ENCODE measurements at places on chromosomes 4 and X. TPM values are rescaled to one million over a fixed set of nuclear protein-coding genes. Genes with fewer than 3 reads are reported as not detected.

DNA sequence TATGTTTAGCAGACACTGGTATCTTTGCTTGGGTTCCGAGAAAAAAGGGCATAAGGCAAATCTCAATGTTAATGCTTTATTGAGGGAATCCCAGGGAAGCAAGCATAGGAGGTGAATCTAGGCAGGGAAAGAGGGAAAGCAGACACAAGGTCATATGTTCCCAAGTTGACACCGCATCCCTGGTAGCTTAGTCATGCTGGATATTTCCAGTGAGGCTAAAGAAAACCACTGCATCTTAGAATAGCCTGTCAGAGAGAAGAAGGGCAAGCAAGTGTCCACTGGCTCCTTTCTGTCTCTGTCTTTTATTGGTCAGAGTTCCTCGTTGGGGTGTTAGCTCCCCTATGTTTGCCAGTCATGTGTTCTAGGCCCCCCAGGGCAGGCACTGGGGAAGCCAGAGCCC, 104.7 kb downstream of the NKX6-1 start:
- DNase-seq, result no peak

- no peak for DNase-seq
Observed at GRCh38 chr4:38672074-38672396, 8.0 kb downstream of the KLF3 start.

Gene SCOC
- polyA plus RNA-seq, result 141 TPM

Gene ZNF157
- polyA plus RNA-seq, result 1.4 TPM

Measured in left renal pelvis (tissue), 4 donors.